ENCODE measurements at places on chromosomes 12 and 14.

GRCh38 chr12:39846971-39847650 lies 227.5 kb upstream of the ABCD2 start:
- no peak for DNase-seq

GRCh38 chr14:95523815-95524448 lies 7.5 kb upstream of the SYNE3 start:
- DNase-seq, result no peak

DNA sequence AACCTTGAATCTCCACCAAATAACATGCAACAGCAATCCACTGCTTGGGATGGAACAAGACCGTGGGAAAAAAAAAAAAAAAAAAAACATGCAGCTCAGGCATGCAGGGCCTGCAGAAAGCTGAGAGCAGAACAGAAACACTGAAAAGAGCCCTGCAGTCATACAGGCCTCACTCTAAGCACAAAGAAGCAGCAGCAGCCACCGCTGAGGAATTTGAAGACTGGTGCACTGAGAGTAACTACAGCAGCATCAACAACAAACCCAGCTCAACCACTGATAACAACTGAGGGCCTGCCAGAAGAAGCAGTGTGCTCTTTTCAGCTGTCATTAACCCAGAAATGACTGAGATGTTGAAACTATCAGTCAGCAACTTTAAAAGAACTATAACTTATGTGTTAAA lies 354.7 kb upstream of the TMTC1 start:
- no peak for DNase-seq

- DNase-seq, result no peak
Observed at GRCh38 chr14:56082880-56083279, 35.3 kb upstream of the PELI2 start.

- DNase-seq, result no peak
Observed at GRCh38 chr12:104971306-104971705, 13.2 kb upstream of the SLC41A2 start.

DNA sequence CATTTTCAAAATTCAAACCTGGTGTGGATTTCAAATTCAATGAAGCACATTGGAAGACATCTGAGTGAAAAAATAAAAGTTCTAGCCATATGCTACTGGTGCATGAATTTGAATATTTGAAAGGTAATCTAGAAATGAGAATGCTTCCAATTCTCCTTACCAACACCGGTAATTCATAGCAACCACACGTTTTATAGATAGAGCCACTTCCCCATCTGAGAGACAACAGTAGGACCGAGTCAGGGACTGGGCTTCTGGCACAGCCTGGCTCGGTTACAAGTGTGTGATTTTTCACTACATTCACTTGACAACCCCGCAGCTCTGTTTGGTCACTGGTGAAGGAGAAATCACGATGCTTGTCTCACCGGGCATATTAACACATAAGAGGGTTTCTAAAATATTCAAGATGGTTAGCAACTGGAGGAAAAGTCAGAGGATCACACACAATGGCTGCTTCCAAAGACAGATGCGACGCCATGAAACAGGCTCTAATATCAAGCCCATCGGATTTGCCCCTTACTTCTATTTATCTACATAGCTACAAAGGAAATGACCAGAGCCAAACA lies 86.5 kb upstream of the FOXN3 start:
- no peak for DNase-seq

DNA sequence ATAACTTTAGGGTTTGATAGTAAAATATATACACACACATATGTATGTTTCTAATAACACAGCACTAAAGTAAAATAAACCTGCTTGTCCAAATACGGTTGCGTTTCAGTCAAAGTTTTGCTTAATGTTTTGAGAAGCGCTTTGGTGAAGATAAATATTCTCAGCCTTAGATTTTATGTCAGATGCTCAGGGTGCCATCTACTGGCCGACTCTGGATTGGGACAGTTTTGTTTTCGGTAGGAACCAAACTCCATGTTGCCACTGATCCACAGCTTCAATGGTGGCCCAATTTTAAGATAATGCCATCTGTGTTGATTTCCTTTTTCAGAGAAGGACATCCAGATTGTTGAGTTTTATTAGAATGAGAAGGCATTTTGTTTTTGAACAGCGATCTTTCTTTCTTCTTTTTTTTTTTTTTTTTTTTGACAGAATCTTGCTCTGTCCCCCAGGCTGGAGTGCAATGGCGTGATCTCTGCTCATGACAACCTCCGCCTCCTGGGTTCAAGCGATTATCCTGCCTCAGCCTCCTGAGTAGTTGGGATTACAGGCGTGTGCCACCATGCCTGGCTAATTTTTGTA lies 43.1 kb downstream of the LLPH start:
- no peak for DNase-seq

- DNase-seq, result no peak
Observed at GRCh38 chr12:105721891-105722290, 391.4 kb downstream of the C12orf75 start.

GRCh38 chr14:64953310-64953654 lies 10.7 kb upstream of the GPX2 start:
- no peak for DNase-seq

DNA sequence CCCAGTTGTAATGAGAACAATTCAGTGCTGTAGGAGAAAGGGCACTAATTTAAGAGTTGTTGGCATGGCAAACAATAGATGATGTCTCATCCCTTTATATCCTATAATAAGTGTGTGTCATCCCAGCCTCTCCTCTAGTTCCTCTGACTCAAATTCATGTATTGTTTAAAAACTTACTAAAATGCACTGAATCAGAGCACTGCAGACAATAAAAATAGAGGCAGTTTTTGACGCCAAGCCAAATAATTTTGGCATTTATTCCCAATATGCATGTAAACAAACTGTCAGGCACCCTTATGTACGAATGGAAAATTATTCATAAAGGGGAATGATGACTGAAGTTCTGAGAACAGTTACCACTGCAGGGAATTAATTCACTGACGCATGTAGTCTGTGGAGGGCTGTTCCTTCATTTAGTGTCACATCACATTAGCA lies 57.9 kb upstream of the TMX1 start:
- no peak for DNase-seq

- no peak for DNase-seq
Observed at GRCh38 chr12:42409471-42409870, 83.5 kb downstream of the PPHLN1 start.

- no peak for DNase-seq
Observed at GRCh38 chr12:55637467-55637866, 775 bp downstream of the OR10P1 start.

DNA sequence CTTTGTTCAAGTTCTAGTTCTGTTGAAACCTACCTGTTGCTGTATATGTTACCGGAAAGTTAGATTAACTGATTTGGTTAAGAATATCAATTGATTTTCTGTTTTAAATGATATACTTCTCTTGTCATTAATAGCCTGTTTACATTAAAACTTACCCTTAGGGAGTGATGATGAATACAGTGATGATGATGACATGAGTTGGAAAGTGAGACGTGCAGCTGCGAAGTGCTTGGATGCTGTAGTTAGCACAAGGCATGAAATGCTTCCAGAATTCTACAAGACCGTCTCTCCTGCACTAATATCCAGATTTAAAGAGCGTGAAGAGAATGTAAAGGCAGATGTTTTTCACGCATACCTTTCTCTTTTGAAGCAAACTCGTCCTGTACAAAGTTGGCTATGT lies 33.0 kb downstream of the CAND1 start:
- DNase-seq, result no peak

- DNase-seq, result peak; percentile 73
Observed at GRCh38 chr12:52203079-52203921, 11.5 kb upstream of the KRT80 start.

- no peak for DNase-seq
Observed at GRCh38 chr14:46381674-46382073, 269.9 kb downstream of the RPL10L start.

- DNase-seq, result no peak
Observed at GRCh38 chr12:131067981-131068851, 114.5 kb downstream of the ADGRD1 start.

DNA sequence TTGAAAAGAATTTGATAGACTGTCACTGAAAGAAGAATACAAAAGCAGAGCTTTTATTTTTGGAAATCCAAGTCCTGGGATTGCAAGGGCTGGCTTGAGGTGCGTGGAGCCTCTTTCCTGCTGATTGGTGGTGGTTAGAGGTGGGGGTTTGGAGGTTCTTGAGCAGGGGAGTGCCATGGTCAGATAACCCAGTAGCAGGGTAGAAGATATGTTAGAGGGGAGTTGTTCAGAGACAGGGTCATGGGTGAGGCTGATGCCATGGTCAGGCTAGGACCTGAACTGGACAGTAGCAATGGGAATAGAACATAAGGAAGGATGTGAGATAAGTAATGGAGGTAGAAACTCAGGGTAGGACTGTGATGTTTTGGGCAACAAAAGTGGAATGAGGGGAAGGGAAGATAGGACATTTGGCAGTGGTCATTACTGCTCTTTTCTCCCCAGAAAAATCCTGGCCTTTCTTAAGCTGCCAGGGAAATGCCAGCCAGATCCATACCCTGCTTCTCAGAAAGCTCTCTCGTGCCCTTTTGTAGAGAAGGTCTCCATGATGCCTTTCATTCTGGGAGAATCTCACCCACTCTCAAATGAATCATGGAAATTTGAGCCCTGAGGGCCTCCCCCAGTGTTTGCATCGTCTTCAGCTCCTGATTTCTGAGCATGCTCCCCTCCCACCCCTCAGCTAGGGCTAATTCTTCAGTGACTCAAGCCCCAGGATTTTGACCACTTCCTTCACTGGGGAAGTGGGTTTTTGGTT lies 9.5 kb downstream of the EMP1 start:
- no peak for DNase-seq

DNA sequence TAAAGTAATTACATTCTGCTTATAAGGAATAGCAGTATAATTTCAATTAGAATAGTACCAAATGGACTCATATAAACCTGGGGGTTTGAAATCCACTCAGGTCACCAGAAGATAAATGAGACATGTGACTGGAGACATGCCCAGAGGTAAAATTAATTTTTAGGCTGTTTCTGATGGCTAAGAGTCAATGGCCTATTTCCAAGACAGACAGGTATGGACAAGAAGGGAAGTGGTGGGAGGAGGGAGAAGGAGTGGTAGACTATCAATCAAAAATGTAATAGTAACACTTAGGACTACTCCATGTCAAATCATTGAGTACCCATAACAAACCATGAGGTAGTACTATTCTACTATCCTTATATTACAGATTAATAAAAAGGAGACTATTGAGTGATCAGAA lies 544.0 kb downstream of the GALC start:
- DNase-seq, result no peak

GRCh38 chr12:54387114-54387467 lies 2.6 kb upstream of the ZNF385A start:
- DNase-seq, result no peak

GRCh38 chr14:49972131-49972671 lies 79.3 kb downstream of the ARF6 start:
- DNase-seq, result no peak

DNA sequence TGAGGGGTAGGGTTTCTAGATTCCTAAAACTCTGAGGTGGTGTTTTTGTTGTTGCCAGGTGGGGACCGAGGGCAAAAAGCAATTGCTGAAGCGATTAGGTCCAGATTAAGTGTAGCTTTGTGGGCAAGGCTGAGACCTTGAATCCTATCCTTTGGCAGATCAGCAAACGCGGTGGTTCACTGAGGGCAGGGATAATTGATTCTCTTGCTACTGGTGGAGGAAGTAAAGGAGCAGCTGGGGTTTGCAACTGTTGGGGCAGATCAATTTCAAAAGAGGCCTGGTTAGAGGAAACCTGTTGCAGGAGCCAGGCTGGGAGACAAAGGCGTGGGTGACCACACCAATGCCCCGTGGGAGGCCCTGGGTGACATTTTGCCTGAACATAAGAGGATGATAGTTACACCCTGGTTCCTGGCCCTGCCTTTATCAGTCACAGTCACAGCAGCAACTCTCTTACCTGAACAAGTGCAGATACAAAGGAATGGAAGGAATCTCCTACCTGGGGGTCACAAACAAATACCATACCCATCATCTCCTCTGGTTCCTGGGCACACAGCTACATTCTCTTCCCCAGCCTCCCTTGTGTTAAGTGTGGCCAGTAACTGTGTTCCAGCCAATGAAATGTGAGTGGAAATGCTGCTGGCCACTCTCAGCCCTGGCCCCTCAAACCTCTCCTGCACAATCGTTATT lies 43.3 kb upstream of the RASSF3 start:
- no peak for DNase-seq

DNA sequence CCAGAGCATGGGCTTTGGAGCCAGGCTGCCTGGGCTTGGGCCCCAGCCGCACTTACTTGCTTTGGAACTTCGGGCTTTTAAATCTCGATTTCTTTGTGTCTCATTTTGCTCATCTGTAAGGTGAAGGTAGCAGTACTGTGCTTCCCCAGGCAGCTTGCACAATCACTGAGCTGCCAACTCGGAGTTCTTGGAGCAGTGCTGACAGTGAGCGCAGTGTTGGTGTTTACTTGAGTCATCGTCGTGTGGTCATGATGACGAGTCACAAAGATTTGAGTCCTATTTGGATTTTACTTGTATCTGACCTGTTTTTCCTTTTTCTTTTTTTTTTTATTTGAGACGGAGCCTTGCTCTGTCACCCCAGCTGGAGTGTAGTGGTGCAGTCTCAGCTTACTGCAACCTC lies 31.3 kb upstream of the ATF1 start:
- DNase-seq, result no peak

DNA sequence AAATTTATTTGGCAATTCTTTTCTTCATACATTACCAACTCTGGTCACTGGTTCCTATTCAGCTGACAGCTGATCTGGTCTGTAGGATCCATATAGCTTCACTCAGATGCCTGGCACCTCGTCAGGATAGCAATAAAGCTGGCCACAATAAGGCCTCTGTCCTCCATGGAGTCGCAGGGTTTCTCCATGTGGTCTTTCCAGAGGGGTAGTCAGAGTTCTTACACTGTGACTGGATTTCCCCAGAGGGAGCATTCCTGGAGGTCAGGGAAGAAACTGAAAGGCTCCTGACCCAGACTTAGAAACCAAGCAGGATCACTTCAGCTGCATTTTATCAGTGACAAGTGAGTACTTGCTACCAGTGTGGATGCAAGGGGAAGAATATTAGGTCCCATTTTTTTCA lies 34.9 kb upstream of the SIX1 start:
- no peak for DNase-seq

- no peak for DNase-seq
Observed at GRCh38 chr14:37673439-37673838, 78.0 kb downstream of the TTC6 start.

DNA sequence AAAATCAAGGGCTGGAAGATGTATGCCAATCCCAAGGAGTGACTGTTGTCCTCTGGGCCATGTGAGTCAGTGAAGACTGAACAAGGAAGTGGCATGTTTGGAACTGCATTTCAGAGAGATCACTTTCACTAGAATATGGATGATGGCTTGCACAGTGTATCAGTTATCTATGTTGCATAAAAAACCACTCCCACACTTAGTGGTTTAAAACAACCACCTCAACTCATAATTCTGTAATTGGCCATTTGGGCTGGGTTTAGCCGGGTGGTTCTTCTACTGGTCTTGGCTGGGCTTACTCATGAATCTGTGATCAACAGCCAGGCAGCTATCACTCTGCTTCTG lies 15.4 kb downstream of the BDKRB1 start:
- no peak for DNase-seq
